ENCODE measurements at places on chromosomes 1 and 21.

DNA sequence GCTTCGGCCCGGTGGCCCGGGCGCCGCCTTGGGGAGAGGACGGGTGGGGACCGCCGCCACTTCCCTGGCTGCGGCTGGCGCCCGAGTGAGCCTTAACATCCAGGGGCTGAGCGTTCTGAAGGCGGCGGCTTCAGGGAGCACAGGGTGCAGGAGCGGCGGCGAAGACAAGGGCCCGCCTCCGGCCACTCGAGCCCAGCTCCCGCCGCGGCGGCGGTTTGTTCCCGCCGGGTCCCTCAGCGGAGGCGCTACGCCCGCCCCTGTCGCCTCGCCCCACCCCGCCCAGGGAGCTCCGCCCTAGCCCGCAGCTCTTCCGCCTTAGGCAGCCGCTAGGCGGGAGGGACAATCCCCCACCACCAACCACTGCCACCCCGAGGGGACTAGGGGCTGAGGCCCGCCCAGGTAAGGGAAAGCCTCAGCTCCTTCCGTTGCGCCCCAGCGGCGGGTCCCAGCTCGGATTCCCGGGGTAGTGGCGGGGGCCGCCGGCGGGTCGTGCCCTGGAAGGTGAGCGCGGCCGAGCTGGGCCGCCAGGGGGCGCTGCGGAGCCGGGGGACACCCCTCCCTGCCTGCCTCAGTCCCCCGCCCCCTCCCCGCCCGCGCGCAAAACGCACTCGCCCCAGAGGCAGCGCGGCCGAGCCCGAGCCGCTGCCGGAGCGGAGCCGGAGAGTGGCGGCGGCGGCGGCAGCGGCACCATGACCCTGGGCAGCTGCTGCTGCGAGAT is at the start of gene FOXD2:
TSS of gene FOXD2 (plus strand) at position 598 of the 718 bp plus-strand sequence. CDS start at position 690, 92 bp downstream.
- DNase-seq: peak; percentile 72

DNA sequence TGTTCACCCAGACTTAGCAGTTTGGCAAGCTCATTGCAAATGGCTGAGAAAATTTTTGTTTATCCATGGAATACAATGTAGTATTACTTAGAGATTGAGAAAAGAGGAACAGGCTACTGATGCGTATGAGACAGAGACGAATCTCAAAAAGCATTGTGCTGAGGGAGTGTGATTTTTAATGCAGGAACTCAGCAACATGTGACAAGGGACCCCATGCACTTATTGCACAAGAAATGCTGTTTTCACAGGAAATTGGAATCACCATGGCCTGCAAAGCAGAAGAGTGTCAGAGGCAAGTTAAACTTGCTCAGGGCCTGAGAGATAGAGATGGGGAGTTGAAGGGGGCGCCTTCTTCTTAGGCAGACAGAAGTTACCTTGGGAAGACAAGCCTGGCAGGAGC is 32.6 kb upstream of the TLR5 start:
- DNase-seq: no peak

DNA sequence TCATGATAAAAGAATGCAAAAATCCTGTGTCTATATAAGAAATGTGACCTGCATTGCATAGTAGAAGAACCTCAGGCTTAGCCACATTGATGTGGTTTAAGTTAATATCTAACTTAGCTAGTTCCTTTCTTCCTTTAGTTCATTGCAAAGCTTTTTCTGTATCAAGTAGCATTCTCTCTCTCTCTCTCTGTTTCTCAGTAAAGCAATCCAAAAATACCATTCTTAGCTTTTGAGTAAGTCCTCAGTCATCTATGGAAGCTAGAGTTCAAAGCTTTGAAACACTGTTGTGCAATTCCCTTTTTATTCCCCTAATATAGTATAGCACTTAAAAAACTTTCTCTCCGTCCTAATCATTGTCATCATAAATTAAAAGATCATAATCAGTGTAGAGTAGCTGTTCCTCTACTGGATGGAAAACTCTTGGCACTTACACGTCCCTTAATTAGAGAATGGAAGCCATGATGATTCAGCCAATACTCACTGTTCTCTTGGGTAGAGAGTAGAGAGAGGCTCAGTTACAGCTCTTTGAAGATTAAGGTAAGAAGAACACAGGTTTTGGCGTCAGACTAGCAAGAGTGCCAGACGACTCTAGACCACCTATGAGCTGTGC is 350.3 kb upstream of the LYPLAL1 start:
- no peak for DNase-seq

DNA sequence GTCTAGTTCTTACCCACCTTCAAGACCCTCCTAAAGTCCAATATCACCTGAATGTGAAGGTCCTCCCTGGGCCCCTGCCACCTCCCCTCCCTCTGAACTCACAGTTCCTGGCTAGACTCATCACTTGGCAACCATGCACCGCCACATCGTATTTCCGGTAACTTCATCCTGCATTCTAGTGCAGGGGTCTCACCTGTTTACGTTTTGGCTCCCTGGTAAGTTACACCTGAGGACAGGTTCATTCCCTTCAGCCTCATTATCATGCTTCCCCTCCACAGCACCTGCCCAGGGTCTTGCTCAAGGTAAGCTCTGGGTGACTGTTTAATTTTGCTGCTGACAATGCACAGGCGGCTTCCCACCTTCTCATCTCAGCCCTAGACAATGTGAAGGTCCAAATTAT is 93.1 kb downstream of the MIS18A start:
- no peak for DNase-seq

GRCh38 chr1:38569932-38570656 is 289.5 kb downstream of the RRAGC start:
- no peak for DNase-seq

GRCh38 chr1:94434365-94435045 is 16.3 kb downstream of the ABCD3 start:
- DNase-seq: no peak

DNA sequence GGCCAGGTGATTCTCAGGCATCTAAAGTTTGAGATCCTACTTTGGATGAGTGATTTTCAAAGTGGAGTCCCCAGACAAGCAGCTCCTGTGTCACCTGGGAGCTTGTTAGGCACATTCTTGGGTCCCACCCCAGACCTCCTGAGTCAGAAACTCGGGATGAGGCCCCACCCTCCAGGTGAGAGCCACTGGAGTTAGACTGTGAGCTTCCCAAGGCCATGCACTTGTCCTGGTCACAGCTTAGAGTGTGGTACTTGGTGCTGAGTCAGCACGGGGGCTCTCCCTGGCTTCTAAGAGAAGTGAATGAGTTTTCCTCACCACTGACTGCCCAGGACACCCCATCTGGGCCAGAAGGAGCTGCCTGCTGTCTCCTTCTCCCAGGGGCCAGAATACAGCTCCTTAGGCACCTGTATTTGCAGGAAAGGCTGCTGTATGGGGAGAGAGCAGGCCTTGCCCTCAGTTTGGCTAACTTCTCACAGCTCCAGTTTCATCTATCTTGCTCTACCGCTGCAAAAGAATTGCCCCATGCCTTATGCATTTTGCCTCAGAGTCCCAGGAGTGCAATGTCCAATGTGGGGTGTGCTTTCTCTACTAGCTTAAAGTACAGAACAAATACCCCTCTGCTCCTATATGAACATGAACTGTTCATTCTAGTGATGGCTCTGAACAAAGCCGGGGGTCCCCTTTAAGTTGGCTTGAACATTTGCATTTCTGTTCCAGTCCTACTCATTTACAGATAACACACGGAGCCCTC is 98.1 kb downstream of the PSMG1 start:
- DNase-seq: no peak

DNA sequence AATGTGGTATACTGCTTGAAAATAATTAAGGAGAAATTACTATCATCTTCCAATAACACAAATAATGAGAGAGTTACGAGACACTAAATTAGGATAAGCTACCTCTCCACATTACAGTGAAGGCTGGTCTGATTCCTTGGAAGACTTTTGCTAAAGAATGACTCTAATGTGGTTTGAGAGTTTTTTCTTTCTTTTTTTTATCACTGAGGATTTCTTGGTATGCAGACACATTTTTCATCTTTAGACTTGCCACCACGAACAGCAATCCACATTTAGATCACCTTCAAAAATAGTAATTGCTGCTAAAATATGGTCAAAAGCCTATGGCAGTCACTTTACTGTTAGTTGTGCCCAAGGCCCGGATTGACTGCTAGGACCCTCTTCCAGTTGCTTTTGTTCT is 16.6 kb upstream of the TMEM35B start:
- no peak for DNase-seq

DNA sequence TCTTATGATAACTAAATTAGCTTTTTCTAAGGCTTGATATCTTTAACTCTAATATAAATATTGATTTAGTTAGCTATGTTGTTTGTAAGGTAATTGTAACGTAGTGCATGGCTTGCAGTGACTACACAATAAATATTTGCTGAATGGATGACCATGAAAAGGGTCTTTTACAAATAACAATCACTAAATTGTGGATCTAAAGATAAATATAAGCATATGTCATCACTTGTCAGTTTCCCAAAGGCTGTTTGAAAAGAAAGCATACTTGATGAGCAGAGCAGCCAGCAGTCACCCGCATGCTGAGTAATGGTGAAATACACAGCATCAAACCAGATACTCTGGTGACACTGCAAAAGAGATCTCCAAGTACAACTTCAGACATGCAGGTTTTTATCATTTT is 92.5 kb upstream of the FMN2 start:
- no peak for DNase-seq

DNA sequence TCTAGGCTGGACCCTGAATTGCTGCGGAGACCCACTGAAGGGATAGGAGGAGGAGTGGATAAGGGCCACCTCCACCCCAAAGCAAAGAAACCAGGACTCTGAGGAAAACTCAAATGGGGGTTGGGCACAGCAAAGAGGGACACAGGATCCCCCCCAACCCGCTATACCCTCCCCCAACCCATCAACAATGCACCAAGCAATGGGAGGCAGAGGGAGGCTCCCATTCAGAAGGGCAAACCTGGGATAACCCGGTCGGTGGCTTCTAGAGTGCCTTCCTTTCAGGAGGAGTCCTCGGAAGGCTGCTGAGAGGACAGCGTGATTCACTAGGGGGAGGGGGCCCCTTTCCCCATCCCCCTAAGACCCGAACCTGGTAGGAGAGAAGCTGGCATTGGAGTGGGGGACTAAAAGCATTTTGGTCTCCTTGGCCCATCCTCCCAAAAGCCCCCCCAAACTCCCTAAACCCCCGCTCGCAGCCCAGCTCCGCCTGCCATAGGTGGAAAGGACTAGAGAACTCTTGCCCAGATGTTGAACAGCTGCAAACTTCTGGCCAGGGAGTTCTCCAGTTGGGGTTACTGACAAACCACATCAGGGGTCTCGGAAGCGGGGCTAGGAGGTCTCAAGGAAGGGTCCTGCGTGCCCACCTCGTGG is 1.3 kb downstream of the MEF2D start:
- no peak for DNase-seq

DNA sequence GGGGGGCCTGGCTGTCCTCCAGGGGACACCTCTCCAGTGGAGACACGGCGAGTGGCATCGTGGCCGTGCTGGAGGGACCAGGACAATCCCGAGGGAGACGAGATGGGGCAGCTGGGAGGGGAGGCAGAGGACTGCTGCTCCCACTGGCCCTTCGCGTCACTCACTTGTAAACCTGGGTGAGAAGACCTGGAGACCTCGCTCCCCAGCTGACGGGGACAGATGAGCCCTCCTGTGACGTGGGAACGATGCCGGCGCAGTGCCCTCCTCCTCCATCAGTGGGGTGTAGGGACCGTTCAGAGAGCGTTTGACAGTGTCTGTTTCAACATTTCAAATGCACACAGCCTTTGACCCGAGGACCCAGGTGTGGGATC is 4.6 kb downstream of the SPATC1L start:
- DNase-seq: no peak

DNA sequence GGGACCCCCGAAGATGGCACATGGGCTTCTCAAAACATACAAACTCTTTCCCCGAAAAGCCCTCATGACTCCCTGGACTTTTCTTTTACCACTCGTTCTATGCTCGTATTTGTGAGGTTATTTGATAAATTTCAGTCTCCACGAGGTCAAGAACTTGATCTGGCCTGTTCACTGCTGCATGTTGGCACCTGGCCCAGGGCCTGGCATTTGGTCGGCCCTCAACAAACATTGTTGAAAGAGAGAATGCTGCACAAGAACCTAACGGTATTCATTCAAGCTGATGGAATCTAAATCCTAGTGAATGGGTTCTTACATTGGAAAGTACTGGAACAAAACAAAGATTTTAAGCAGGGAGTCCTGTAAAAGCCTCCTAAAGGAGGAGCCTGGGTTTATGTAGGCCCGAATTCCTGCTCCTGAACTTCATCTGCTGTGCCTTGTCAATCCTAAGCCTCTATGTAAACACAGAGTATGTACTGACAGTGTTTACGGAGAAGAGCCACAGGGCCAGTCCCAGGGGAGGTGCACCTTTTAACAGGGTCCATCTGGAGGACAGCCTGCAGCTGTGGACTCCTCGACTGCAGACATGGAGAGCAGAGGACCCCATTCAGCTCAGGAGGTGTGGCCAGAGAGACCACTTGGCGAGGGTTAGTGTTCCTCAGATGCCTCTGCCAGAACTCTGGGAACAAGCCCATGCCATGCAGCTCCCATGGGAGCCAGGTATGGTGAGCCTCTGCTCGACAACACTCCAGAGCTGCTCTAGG is 46.9 kb downstream of the L1TD1 start:
- no peak for DNase-seq

DNA sequence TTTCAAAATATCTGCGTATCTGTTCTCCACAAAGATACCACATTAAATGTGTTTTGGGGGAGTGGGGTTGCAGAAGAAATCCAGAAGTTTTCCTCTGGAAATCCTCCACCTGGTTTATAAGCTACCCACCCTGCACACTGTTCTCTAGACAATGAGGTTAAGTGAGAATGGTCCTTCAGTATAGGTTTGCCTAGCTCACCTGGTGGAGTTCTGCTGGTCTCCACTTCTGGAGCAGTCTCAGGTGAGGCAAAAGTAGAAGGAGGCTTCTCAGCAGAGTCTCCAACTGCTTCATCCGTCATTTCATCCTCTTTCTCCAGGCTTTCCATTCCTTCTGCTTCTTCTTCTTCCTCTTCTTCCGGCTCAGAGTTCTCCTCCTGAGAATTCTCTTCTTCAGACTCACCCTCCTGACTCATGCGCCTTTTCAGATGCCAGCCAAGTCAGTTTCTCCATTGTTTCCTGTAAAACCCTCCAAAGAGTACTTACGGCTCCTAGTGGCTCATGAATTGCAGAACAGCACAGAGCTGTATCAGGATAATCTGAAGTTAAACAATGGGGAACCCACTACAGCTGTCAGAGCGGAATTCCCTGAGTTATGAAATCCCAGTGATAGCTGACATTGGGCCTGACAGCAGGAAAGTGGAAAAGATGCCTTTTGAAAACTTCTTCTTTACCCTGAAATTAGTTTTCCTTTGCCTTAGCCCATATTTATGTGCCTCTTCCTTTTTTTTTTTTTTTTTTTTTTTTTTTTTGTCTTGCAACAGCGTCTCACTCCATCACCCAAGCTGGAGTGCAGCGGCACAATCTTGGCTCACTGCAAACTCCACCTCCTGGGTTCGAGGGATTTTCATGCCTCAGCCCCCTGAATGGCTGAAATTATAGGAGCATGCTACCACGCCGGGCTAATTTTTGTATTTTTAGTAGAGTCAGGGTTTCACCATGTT is 38.5 kb downstream of the MSTO1 start:
- no peak for DNase-seq

GRCh38 chr1:125087247-125087646 is 3902.5 kb downstream of the SRGAP2C start:
- DNase-seq: no peak

- DNase-seq: no peak
Observed at GRCh38 chr1:111731956-111732355, 7.2 kb downstream of the INKA2 start.
